ENCODE measurements at places on chromosomes 4 and X. TPM values are rescaled to one million over a fixed set of nuclear protein-coding genes. Genes with fewer than 3 reads are reported as not detected.
A peak's percentile ranks its signal among the peaks of the same experiment; 100 is the strongest.

The FAM184B gene
- total RNA-seq: not detected

The TMEM150C gene
- total RNA-seq: not detected

DNA sequence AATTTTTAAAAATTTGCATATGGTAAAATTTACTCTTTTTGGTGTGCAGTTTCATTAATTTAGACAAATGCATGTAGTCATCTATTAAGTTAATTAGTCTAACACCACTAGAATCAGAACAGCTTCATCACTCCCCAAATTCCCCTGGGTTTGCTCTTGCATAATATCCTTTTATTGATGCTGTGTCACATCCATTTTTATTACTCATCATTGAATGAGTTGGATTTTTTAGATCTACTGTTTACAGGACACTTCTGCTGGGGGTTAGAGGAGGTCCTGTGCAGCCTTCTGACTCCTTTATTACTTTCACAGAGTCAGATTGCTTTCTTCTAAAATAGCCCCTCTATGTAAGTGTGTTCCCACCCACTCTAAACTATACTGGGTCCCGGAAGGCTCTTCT is 65.9 kb downstream of the MTHFD2L start:
- H3K27me3 ChIP-seq: no peaks in the 10 kb centered on the region
- H3K36me3 ChIP-seq: peaks cover 3% of the 10 kb centered on the region
- H3K4me1 ChIP-seq: peaks cover 2% of the 10 kb centered on the region
- no peak overlapping the region for H3K4me3 ChIP-seq

- no peak overlapping the region for H3K27ac ChIP-seq
- no peak for DNase-seq
- H3K4me1 ChIP-seq: no peaks in the 10 kb centered on the region
- peaks cover 6% of the 10 kb centered on the region for H3K27me3 ChIP-seq
Observed at GRCh38 chr4:140600408-140600807, 31.6 kb upstream of the UCP1 start.

GRCh38 chr4:85370400-85371032 is 104.4 kb upstream of the ARHGAP24 start:
- DNase-seq: peak; percentile 31
- H3K4me1 ChIP-seq: no peaks in the 10 kb centered on the region
- no peak overlapping the region for H3K4me3 ChIP-seq
- peaks cover 2% of the 10 kb centered on the region for H3K27me3 ChIP-seq
- H3K27ac ChIP-seq: no peak overlapping the region

DNA sequence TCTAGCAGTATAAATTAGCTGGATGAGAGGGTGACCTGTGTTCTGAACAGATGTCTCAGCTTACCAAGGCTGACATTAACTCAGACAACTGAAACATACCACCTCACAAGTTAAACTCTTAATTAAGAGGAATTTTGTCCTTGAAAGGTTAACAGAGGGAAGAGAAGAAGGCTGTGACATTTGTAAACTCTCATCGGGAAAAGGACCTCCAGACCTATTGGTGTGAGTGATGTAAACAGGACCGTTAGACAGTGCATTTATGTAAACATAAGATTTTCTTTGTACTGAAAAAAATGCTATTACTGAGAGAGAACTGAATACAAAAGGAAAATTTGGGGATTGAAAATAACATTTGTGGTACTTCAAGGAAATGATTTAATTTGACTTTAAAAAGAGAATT is 308.4 kb upstream of the DIAPH2 start:
- no peaks in the 10 kb centered on the region for H3K27me3 ChIP-seq
- no peaks in the 10 kb centered on the region for H3K4me1 ChIP-seq
- H3K36me3 ChIP-seq: no peaks in the 10 kb centered on the region
- no peak for DNase-seq

DNA sequence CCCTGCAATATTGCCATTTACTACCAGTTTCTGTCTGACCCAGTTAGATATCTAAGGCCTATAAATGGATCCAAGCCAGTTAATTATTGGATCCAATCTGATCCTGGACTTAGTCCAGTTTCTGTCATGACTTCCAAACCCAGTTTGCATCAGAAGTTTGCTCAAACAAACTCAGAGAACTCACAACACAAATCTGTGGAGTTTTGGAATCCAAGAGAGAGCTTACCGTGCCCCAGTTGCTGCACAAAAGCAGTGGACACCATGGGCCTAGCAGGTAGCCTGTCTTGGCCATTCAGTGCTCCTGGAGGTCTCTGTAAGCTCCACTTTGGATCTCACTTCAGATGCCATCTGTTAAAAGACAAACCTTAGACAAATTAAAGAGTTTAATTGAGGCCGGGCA is 174.5 kb downstream of the AASDH start:
- no peaks in the 10 kb centered on the region for H3K4me1 ChIP-seq
- no peak overlapping the region for H3K27ac ChIP-seq
- peaks cover 2% of the 10 kb centered on the region for H3K27me3 ChIP-seq

DNA sequence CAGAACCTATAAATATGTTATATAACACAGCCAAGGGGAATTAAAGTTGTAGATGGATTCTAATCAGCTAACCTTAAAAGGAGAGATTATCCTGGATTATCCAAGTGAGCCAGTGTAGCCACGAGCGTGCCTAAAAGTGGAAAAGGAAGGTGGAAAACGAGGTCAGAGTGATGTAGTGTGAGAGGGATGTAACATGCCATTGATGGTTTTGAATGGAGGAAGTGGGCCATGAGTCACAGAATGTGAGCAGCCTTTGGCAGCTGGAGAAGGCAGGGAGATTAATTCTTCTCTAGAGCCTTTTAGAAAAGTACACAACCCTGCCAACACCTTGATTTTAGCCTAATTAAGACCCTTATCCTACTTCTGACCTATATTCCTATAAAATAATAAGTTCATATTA is 149.1 kb downstream of the SLC39A8 start:
- DNase-seq: no peak
- H3K27me3 ChIP-seq: no peaks in the 10 kb centered on the region
- H3K4me3 ChIP-seq: no peak overlapping the region
- peaks cover 15% of the 10 kb centered on the region for H3K4me1 ChIP-seq
- no peak overlapping the region for H3K27ac ChIP-seq
- H3K36me3 ChIP-seq: no peaks in the 10 kb centered on the region

DNA sequence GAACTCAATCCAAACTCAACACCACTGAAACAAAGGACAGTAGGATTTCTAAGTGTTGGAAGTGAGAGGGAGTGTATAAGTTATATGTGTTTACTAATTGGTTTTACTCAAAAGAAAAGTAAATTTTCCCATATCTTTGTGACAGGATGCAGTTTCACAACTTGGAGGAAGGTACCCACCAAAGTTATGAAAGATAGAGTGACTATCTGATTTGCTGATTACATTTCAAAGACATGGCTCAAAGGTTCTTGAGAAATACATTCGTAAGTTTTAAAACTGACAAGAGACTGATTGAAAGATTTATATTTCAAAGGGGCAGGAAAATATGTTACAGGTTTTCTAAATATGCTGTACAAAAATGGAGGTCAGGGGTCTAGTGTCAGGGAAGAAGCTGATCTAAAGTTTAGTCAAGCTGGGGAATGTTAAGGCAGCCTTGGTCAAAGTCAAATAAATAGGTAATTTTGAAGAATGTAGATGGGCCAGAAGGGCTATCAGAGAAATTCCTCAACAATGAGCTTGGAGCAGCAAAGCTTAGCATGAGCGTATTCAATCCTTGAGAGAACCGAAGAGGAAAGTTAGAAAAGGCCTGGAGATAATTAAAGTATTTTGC is 9.7 kb upstream of the COMMD8 start:
- no peak for DNase-seq
- no peak overlapping the region for H3K4me3 ChIP-seq
- H3K27me3 ChIP-seq: no peaks in the 10 kb centered on the region
- no peaks in the 10 kb centered on the region for H3K4me1 ChIP-seq

GRCh38 chr4:3661989-3662388 is 104.2 kb upstream of the ADRA2C start:
- DNase-seq: no peak
- H3K27me3 ChIP-seq: peaks cover 3% of the 10 kb centered on the region
- no peaks in the 10 kb centered on the region for H3K36me3 ChIP-seq

GRCh38 chrX:75609406-75609805 is 86.6 kb upstream of the ZDHHC15 start:
- no peak for DNase-seq
- H3K27me3 ChIP-seq: no peaks in the 10 kb centered on the region
- peaks cover 3% of the 10 kb centered on the region for H3K36me3 ChIP-seq

- DNase-seq: no peak
- H3K27ac ChIP-seq: no peak overlapping the region
- no peak overlapping the region for H3K4me3 ChIP-seq
- H3K4me1 ChIP-seq: peaks cover 2% of the 10 kb centered on the region
Observed at GRCh38 chrX:47242321-47242720, 9.5 kb downstream of the USP11 start.

GRCh38 chrX:68763481-68763880 is 65.3 kb upstream of the EFNB1 start:
- no peaks in the 10 kb centered on the region for H3K4me1 ChIP-seq
- H3K4me3 ChIP-seq: no peak overlapping the region
- H3K36me3 ChIP-seq: no peaks in the 10 kb centered on the region
- H3K27me3 ChIP-seq: no peaks in the 10 kb centered on the region
- H3K27ac ChIP-seq: no peak overlapping the region

DNA sequence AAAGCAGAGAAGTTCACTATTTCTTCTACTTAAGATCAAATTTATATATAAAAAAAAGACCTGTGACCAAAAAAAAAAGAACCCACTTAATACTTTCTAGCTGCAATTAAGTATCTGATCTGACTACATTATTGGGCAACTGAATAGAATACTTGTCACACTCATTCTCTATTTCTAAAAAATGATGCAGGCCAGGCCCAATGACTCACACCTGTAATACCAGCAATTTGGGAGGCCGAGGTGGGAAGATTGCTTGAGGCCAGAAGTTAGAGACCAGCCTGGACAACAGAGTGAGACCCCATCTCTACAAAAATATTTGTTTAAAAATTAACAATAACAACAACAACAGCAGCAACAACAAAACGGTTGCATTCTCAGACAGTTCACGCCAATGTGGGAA is 108.8 kb upstream of the BMP2K start:
- no peak for DNase-seq
- H3K27ac ChIP-seq: no peak overlapping the region
- no peak overlapping the region for H3K4me3 ChIP-seq
- H3K27me3 ChIP-seq: no peaks in the 10 kb centered on the region
